ENCODE measurements at places on chromosomes 4 and X. TPM values are rescaled to one million over a fixed set of nuclear protein-coding genes. Genes with fewer than 3 reads are reported as not detected.

The CT45A2 gene
- not detected for total RNA-seq

DNA sequence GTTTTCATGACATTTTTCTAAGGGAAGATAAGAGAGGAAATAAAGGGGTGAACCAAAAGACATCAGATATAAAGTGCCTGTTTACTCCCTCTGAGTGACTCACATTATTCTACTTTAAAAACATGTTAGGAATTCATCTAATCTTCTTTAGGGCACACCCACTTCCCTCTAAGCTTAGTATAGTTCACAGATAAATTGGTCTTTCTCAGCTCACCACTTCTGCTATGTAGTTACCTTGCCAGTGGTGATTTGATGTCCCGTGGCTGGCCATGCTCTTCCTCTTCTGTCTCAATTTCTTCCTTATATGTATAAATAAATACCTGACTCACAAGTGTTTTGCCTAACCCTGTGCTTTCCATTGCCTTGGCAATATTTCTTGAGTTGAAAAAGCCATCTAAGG is 96.8 kb downstream of the PDLIM5 start:
- H3K4me1 ChIP-seq = peaks cover 50% of the 10 kb centered on the region
- no peak overlapping the region for H3K4me3 ChIP-seq
- H3K27me3 ChIP-seq = no peaks in the 10 kb centered on the region
- no peaks in the 10 kb centered on the region for H3K36me3 ChIP-seq
- DNase-seq = peak; percentile 71
- H3K27ac ChIP-seq = no peak overlapping the region

GRCh38 chr4:23369331-23369730 is 520.5 kb downstream of the PPARGC1A start:
- no peaks in the 10 kb centered on the region for H3K27me3 ChIP-seq
- H3K4me1 ChIP-seq = peaks cover 7% of the 10 kb centered on the region
- no peak overlapping the region for H3K4me3 ChIP-seq
- H3K36me3 ChIP-seq = no peaks in the 10 kb centered on the region

DNA sequence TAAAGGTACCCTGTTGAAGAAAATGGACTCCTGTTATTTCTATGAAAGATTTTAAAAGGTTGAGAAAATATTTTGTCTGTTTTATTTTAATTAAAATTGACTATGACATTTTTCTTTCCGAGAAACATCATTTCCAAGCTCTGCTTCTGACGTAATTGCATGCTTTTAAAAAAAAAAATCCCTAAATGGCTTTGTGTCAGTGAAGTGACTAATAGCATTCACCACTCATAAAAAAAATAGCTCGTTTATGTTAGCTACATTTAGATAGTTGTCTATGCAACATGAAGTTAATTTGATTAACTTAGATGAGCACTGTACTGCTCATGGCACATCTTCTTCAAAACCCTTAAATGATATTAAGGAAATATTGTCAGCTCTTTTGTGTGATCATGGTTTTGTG is 105.1 kb upstream of the KLHL13 start:
- DNase-seq = no peak
- no peaks in the 10 kb centered on the region for H3K4me1 ChIP-seq
- H3K27me3 ChIP-seq = no peaks in the 10 kb centered on the region
- H3K4me3 ChIP-seq = no peak overlapping the region
- H3K27ac ChIP-seq = no peak overlapping the region
- no peaks in the 10 kb centered on the region for H3K36me3 ChIP-seq

DNA sequence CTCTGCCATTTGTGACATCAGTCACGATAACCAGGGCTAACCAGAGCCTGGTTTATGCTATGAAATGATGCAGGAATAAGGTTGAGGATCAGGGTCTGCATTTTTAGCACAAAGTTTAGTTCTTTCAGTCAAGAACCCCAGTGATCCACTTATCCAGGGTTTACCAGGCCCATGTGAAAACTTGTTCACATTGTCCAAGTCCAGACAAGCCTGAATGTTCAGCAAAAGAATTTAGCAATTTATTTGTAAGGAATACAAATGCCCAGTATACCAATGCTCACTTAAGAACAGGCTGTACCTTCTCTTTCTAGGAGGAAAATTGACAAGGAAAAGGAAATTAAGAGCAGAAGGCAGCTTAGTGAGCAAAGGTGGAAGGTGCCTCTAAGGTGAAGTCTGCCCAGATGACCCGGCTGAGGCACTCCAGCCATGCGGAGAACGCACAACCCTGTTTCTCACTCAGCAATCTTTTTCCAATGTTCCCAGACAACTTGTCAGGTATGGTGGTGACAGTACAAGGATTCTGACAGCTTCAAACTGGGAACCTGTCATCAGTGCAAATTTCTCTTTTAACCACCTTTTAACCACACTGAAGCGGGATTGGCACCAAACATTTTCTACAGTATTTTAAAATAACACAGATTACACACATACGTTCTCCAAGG is 54.0 kb downstream of the TBC1D9 start:
- no peak overlapping the region for H3K4me3 ChIP-seq
- H3K27me3 ChIP-seq = no peaks in the 10 kb centered on the region
- H3K27ac ChIP-seq = no peak overlapping the region
- H3K4me1 ChIP-seq = peaks cover 63% of the 10 kb centered on the region
- no peak for DNase-seq
- H3K36me3 ChIP-seq = peaks cover 11% of the 10 kb centered on the region

DNA sequence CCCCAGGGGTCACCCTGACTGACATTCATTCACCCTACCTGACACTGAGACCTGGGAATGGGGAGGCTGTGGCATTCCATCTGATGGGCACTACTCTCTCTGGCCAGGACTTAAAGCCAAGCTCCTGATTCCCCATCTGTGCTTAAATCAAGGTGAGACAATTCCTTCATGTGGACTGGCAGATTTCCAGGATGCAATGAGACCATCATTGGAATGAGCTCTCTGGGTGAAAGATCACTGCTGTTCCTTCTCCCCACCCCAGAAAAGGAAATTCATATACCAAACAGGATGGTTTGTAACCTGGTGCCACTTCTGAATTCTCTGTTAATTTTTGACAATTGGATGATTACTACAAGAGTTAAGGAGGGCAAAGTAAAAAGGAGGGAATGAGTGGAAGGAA is 354.8 kb downstream of the MID1IP1 start:
- H3K27me3 ChIP-seq = no peaks in the 10 kb centered on the region
- H3K27ac ChIP-seq = no peak overlapping the region
- no peak for DNase-seq
- no peaks in the 10 kb centered on the region for H3K4me1 ChIP-seq
- H3K36me3 ChIP-seq = no peaks in the 10 kb centered on the region

- no peak overlapping the region for H3K4me3 ChIP-seq
- no peak overlapping the region for H3K27ac ChIP-seq
- H3K4me1 ChIP-seq = peaks cover 33% of the 10 kb centered on the region
- no peaks in the 10 kb centered on the region for H3K27me3 ChIP-seq
Observed at GRCh38 chrX:30864383-30864785, 24.7 kb downstream of the TAB3 start.

GRCh38 chr4:70801265-70801809 is 38.4 kb downstream of the GRSF1 start:
- peaks cover 2% of the 10 kb centered on the region for H3K36me3 ChIP-seq
- peaks cover 6% of the 10 kb centered on the region for H3K4me1 ChIP-seq
- H3K27ac ChIP-seq = no peak overlapping the region
- no peak for DNase-seq

The CABS1 gene
- not detected for total RNA-seq

GRCh38 chrX:22109442-22109841 is 77.3 kb downstream of the PHEX start:
- peaks cover 11% of the 10 kb centered on the region for H3K4me1 ChIP-seq
- H3K4me3 ChIP-seq = no peak overlapping the region
- H3K27me3 ChIP-seq = no peaks in the 10 kb centered on the region
- no peak overlapping the region for H3K27ac ChIP-seq
- DNase-seq = no peak
